NCI-H2081 (cell line): ENCODE measurements at places on chromosomes 7 and 10.

GRCh38 chr7:101108961-101109360 lies 17.9 kb upstream of the SERPINE1 start:
- DNase-seq: no peak

GRCh38 chr7:118771672-118772071 lies 547.2 kb downstream of the ANKRD7 start:
- DNase-seq: no peak

DNA sequence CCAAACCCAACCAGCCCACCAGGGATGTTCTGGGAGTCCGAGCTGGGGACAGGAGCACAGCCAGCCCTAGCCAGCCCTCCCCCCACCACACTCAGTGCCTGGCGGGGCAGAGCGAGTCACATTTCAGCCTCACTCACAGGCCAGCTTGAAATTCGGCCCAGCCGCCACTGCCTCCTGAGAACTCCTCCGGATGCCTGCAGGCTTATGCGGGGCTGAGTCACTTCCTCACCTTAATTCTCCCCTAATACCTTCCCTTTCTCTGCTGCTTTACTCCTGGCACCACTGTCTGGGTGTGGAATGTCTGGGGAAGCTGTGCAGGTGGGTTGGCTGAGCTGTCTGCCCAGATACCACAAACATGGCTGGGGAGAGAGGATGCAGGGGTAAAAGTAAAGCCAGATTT lies 22.6 kb upstream of the DLG5 start:
- DNase-seq: no peak

GRCh38 chr10:69959911-69960310 lies 92.7 kb upstream of the MACROH2A2 start:
- no peak for DNase-seq

DNA sequence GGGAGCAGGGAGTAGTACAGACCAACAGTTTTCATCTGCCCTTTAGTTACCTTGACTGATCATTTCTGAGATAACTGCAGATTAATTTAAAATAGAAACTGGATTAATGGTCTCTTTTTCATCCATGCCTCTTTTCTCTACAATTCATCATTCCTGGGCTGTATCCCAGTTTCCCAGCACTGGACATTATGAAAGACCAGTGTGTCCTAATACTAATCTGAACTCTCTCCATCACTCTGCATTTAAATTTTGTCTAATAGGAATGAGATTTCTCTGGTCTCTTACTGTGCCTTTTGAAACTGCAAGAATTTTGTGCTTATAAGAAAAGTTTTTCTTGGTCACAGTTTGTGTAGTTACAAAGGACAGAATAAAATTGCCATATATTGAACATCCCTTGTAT lies 12.7 kb downstream of the PLEKHA8 start:
- DNase-seq: no peak

GRCh38 chr7:17983221-17984062 lies 43.1 kb upstream of the SNX13 start:
- no peak for DNase-seq
